ENCODE measurements at places on chromosomes 11 and 22.
A peak's percentile ranks its signal among the peaks of the same experiment; 100 is the strongest.

GRCh38 chr11:45848654-45849081 lies 1.4 kb downstream of the CRY2 start:
- H3K27ac ChIP-seq: peak overlapping the region; percentile 89
- peaks cover 33% of the 10 kb centered on the region for H3K4me1 ChIP-seq
- H3K4me3 ChIP-seq: peak overlapping the region; percentile 92
- no peak for DNase-seq
- H3K36me3 ChIP-seq: no peaks in the 10 kb centered on the region
- no peaks in the 10 kb centered on the region for H3K27me3 ChIP-seq

DNA sequence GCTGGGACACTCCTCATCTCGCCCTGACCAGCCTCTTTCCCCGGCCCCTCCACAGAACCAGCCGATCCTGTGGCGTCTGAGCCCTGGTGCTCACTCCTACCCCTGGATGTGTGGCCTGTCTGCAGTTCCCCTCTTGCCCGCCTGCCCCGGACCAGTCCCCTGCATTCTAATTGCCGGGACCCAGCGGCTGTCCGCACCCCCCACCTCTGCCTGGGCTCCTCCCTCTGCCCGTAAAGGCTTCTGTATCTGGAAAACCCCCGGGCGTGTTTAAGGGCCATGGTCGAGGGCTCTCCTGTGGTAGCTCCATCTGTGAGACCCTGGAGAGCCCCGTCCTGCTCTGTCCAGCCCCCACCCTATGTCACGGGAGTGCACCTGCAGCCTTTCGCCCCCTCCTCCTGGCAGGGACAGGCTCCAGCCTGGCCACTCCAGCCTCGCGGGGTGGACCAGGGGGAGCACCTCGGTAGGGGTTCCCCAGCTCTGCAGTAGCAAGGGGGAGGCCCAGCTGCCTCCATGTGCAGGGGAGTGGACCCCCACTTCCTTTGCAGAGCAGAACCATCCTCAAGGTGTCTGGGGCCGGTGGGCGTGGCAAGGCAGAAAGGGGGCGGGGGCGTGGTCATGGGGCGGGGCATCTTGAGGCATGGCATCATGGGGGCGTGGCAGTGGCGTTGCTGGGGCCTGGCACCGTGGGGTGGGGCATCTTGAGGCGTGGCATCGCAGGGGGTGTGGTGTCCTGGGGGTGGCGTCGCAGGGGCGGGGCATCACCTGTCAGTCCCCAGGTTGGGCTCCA lies 430.4 kb downstream of the TBC1D22A start:
- no peaks in the 10 kb centered on the region for H3K4me1 ChIP-seq
- H3K27ac ChIP-seq: no peak overlapping the region
- no peaks in the 10 kb centered on the region for H3K36me3 ChIP-seq
- no peaks in the 10 kb centered on the region for H3K27me3 ChIP-seq
- H3K4me3 ChIP-seq: no peak overlapping the region

GRCh38 chr22:20032407-20032991 lies 11.6 kb downstream of the TANGO2 start:
- peaks cover 13% of the 10 kb centered on the region for H3K4me1 ChIP-seq
- peak; percentile 64 for DNase-seq
- peak overlapping the region; percentile 46 for H3K27ac ChIP-seq
- H3K36me3 ChIP-seq: no peaks in the 10 kb centered on the region

DNA sequence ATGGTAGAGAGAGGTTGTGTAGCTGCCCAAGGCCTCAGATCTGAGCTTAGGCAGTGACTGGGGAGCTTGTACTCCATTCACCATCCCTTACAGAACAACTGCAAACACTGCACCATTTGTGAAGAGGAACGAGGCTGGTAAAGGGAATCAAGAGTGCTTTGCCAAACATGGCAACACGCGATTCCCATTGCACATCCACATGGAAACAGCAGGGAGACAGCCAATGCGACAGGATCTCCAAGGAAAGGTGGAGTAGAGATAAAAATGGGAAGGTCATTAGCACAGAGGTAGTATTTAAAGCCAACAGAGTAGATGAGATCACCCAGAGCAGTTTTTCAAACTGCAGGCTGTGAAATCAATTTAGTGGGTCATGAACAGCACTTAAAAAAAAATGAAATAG lies 42.0 kb downstream of the TCF20 start:
- H3K27me3 ChIP-seq: no peaks in the 10 kb centered on the region
- DNase-seq: no peak
- peaks cover 27% of the 10 kb centered on the region for H3K4me1 ChIP-seq

DNA sequence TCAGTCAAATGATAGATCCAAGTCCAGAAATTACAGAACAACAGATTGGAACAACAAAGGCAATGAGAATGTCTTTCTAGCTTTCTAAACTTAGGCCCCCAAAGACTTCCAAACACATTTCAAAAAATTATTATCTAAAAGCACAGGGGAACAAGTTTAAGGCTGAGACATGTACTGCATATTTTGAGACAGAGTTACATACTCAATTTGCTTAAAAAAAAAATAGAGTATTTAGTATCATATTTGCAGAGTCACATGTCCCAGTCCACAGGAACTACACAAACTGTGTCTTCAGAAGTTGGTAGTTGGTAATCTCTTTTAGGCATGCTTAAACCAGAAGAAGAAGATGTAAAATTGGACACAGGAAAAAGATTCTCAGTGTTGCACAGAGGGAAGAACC lies 127.2 kb downstream of the MAML2 start:
- H3K27ac ChIP-seq: no peak overlapping the region
- H3K36me3 ChIP-seq: no peaks in the 10 kb centered on the region
- no peaks in the 10 kb centered on the region for H3K27me3 ChIP-seq
- no peak overlapping the region for H3K4me3 ChIP-seq

DNA sequence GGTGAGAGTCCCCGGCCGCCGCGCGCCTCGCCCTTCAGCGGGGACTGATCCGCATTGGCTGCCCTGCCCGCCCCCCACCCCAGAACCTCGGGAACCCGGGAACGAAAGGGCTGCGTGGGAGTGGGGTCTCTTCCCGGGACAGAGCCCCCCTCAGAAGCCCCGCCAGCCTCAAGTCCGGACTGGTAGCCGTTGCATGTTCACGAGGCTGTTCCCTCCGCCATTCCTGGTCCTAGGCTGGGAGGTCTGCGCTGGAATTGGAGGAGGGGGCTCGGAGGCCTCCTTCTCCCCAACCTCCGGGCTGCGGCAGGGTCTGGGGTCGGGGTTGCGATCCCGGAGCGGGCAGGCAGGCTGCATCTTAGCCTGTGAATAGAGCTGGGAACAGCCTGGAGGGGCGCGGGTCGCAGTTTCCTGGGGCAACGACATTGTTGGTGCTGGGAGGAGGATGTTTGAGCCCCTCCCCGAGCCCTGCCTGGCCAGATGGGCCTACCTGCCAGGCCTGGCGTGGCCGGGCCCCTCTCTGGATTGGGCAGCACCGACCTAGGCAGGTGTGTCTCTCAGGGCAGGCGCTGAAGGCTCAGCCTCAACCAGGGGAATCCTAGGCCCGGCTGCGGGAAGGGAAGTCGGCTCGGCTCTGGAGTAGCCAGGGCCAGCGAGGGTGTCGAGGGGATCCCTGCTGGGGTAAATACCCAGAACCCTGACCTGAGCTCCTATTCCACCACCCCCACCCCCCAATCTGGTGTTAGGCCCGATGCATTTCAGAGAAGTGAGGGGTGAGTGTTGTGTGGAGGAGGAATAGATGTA lies 670 bp downstream of the MAPK8IP1 start:
- peak; percentile 80 for DNase-seq
- no peak overlapping the region for H3K27ac ChIP-seq
- H3K4me1 ChIP-seq: no peaks in the 10 kb centered on the region
- H3K27me3 ChIP-seq: no peaks in the 10 kb centered on the region
- peaks cover 3% of the 10 kb centered on the region for H3K36me3 ChIP-seq

- no peak overlapping the region for H3K4me3 ChIP-seq
- no peak overlapping the region for H3K27ac ChIP-seq
- no peaks in the 10 kb centered on the region for H3K36me3 ChIP-seq
These were observed 38.4 kb downstream of the ZC3H12C start for GRCh38 chr11:110131386-110132123.

- H3K4me3 ChIP-seq: no peak overlapping the region
- no peaks in the 10 kb centered on the region for H3K4me1 ChIP-seq
- no peak overlapping the region for H3K27ac ChIP-seq
- DNase-seq: no peak
- H3K36me3 ChIP-seq: no peaks in the 10 kb centered on the region
These were observed 11.8 kb upstream of the PDGFD start for GRCh38 chr11:104175769-104176168.

DNA sequence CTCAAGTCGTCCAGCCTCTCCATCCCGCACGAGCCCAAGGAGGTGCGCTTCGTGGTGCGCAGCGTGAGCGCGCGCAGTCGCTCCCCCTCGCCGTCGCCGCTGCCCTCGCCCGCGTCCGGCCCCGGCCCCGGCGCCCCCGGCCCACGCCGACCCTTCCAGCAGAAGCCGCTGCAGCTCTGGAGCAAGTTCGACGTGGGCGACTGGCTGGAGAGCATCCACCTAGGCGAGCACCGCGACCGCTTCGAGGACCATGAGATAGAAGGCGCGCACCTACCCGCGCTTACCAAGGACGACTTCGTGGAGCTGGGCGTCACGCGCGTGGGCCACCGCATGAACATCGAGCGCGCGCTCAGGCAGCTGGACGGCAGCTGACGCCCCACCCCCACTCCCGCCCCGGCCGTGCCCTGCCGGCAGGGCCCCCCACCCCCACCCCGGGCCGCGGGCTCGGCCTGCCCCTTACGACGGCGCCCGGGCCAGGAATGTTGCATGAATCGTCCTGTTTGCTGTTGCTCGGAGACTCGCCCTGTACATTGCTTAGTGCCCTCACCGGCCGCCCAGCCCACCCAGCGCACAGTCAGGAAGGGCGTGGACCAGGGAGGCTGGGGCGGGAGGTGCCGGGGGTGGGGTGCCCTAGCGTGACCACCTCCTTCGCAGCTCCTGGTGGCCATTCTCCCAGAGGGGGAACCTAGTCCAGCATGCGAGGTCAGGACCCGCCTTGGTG lies 6.9 kb upstream of the ACR start:
- H3K4me3 ChIP-seq: no peak overlapping the region
- H3K4me1 ChIP-seq: no peaks in the 10 kb centered on the region
- peak; percentile 24 for DNase-seq
- H3K27ac ChIP-seq: no peak overlapping the region
- H3K36me3 ChIP-seq: no peaks in the 10 kb centered on the region

GRCh38 chr11:109851780-109852390 lies 241.3 kb upstream of the ZC3H12C start:
- H3K27ac ChIP-seq: no peak overlapping the region
- H3K36me3 ChIP-seq: no peaks in the 10 kb centered on the region
- no peak for DNase-seq
- no peaks in the 10 kb centered on the region for H3K4me1 ChIP-seq
- no peak overlapping the region for H3K4me3 ChIP-seq

GRCh38 chr11:114553642-114554041 lies 6.0 kb downstream of the NXPE1 start:
- H3K36me3 ChIP-seq: no peaks in the 10 kb centered on the region
- no peak overlapping the region for H3K27ac ChIP-seq
- H3K4me3 ChIP-seq: no peak overlapping the region
- no peaks in the 10 kb centered on the region for H3K4me1 ChIP-seq
- H3K27me3 ChIP-seq: no peaks in the 10 kb centered on the region

- H3K36me3 ChIP-seq: no peaks in the 10 kb centered on the region
- H3K4me3 ChIP-seq: no peak overlapping the region
- no peaks in the 10 kb centered on the region for H3K4me1 ChIP-seq
These were observed 23.9 kb downstream of the FADD start for GRCh38 chr11:70226967-70227366.

- no peaks in the 10 kb centered on the region for H3K27me3 ChIP-seq
- no peak overlapping the region for H3K27ac ChIP-seq
- no peak for DNase-seq
- H3K4me3 ChIP-seq: no peak overlapping the region
These were observed 6.4 kb upstream of the AIFM3 start for GRCh38 chr22:20960609-20961008.

- H3K4me3 ChIP-seq: no peak overlapping the region
- DNase-seq: no peak
- H3K4me1 ChIP-seq: no peaks in the 10 kb centered on the region
These were observed 83.1 kb downstream of the SHANK2 start for GRCh38 chr11:71169313-71169712.

DNA sequence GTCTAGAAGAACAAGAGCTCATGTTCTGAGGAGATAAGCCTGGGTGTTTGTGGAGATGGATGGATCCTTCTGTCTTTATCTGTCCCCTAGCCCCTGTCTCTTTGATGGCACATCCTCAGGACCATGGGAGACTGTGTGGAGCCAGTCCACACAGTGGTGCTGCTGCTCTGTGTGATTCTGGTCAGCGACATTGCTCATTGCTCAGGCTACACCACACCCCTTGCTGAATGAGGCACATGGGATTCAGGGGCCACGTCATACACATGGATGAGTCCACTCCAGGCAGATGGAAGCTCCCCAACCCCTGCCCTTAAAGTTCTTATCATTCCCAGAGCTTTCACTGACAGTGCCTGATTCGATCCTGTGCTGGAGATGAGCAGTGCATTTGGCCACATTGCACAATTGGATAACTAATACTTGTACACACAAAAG lies 222.2 kb downstream of the NAV2 start:
- no peak overlapping the region for H3K4me3 ChIP-seq
- no peaks in the 10 kb centered on the region for H3K4me1 ChIP-seq
- no peaks in the 10 kb centered on the region for H3K36me3 ChIP-seq

DNA sequence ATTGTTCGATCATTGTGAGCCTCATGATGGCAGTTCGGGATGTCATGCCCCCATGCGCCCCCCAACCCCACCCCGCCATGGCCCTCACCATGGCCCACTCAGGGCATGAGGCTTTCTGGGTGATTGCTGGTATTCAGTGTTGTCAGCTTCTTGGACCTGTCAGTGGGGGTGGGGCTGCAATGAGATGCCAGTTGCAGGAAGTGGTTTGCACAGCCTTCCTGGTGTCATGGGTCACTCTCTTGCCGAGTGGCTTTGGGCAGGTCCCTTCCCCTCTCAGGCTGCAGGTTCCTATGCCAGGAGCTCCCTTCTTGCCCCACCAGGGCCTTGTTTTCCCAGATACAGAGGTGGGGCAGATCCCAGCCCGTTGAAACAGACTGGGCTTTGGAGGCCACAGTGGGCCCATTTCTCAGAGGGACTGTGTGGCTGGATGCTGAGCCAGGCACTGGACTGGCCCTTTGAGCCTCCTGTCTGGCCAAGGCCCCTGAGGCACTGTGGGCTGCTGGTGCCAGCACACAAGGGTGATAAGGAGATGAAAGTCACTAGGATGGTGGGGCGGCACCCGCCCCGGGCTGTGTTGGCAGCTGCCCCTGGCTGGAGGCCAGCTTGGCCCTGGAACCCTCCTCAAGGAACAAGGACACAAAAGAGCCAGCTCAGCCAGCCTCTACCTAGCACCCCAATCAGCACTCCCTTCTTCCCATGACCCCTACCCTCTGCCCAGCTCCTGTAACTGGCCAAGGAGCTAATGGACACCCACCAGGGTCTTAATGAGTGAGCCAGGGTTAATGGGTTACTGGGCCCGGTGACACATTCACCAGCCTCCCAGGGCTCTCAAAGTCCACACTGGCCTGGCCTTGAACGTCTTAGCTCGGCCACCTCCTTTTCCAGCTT lies 1.5 kb upstream of the GGT1 start:
- peak overlapping the region; percentile 56 for H3K27ac ChIP-seq
- DNase-seq: peak; percentile 93
- no peaks in the 10 kb centered on the region for H3K27me3 ChIP-seq
- H3K4me1 ChIP-seq: peaks cover 17% of the 10 kb centered on the region

Data from pancreas (tissue), 10 donors.